ENCODE measurements at places on chromosomes 13 and 19.

GRCh38 chr19:42196011-42197001 lies 21.2 kb downstream of the DEDD2 start:
- no peak overlapping the region for H3K4me3 ChIP-seq
- no peaks in the 10 kb centered on the region for H3K36me3 ChIP-seq
- no peak for DNase-seq

- H3K4me1 ChIP-seq, result peaks cover 24% of the 10 kb centered on the region
- no peaks in the 10 kb centered on the region for H3K27me3 ChIP-seq
- H3K4me3 ChIP-seq, result peak within 1 kb of the TSS; percentile 22
- no peaks in the 10 kb centered on the region for H3K36me3 ChIP-seq
Measured at GRCh38 chr13:48412881-48413351, at the start of gene LPAR6. TSS of gene LPAR6 (minus strand) at chr13:48413113. CDS start at chr13:48412423, 690 bp downstream.

GRCh38 chr19:49214701-49215100 lies 57.1 kb downstream of the TRPM4 start:
- no peak overlapping the region for H3K27ac ChIP-seq
- no peaks in the 10 kb centered on the region for H3K27me3 ChIP-seq
- peaks cover 4% of the 10 kb centered on the region for H3K4me1 ChIP-seq
- no peak for DNase-seq
- no peak overlapping the region for H3K4me3 ChIP-seq

- H3K27ac ChIP-seq, result no peak overlapping the region
- no peaks in the 10 kb centered on the region for H3K36me3 ChIP-seq
- H3K4me3 ChIP-seq, result no peak overlapping the region
- no peak for DNase-seq
- H3K27me3 ChIP-seq, result no peaks in the 10 kb centered on the region
- H3K4me1 ChIP-seq, result peaks cover 5% of the 10 kb centered on the region
Measured at GRCh38 chr19:947707-948539, 22.1 kb downstream of the ARID3A start.

DNA sequence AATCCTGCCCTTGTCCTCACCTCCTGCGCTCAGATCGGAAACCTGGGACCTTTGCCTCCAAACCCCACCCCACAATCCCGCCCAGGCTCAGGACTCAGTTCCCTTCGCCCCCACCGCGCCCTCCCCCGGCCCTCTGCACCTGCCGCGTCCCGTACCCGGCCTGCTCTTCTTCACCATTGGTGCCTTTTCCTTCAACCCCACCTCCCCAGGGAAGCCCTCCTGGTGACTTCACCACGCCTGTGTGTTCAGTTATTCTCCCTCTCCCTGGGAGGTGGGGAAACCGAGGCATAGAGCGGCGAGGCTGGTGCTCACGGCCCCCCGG lies 19.3 kb upstream of the TCF3 start:
- H3K4me1 ChIP-seq, result peaks cover 9% of the 10 kb centered on the region
- H3K27me3 ChIP-seq, result peaks cover 96% of the 10 kb centered on the region
- peak overlapping the region; percentile 36 for H3K4me3 ChIP-seq
- H3K36me3 ChIP-seq, result no peaks in the 10 kb centered on the region
- H3K27ac ChIP-seq, result no peak overlapping the region

DNA sequence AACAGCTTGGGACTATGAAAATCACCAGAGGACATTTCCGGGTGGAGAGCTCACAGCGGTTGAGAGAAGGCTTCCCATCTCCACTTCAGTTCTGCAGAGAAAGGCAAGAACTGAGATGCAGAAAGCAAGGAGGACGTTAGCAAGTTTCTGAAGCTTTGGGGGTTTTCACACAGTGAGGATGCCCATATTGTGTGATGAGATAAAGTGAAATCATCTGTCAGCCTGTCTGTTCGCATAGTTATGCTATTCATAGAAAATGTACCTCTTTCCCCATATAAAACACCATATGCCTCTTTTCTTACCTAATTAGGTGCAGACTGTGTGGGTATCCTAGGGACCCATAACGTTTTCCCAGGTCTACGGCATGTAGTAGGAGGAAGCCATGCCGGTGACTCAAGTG lies 27.5 kb downstream of the ZIC5 start:
- no peaks in the 10 kb centered on the region for H3K27me3 ChIP-seq
- no peaks in the 10 kb centered on the region for H3K36me3 ChIP-seq
- H3K4me1 ChIP-seq, result peaks cover 5% of the 10 kb centered on the region
- no peak overlapping the region for H3K4me3 ChIP-seq

DNA sequence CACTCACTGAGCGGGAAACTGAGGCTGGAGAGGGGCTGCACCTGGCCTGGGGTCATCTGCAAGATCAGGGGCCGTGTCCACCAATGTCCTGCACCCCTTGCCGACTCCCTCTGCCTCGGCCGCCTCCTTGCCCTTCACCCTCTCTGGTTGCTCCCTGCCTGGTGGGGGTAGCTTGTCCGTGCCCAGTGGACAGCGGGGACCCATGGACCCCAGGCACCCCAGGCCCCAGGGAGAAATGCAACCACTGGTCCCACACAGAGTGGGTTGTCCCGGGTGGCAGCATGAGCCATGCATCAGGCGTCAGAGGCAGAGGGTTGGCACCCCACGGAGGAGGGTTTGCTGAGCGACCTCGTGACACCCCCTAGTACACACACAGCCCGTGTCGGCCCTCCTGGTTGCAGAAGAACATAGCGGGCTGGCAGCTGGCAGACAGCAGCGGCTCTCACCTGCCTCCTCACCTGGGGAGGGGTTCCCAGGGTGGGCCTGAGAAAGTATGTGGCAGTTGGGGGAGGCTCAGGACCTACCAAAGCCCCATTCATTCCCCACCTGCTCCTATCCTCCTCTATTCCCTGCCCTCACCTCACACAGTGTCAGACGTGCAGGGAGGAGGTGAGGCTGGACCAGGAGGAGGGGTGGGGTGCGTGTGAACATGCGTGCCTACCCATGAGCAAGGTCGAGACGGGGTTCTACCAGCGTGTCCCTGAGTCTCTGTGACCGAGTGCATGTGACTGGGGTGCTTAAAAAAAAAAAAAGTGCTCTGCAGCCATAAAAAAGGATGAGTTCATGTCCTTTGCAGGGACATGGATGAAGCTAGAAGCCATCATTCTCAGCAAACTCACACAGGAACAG lies 8.7 kb downstream of the ADAMTSL5 start:
- no peaks in the 10 kb centered on the region for H3K36me3 ChIP-seq
- no peak overlapping the region for H3K4me3 ChIP-seq
- peaks cover 41% of the 10 kb centered on the region for H3K27me3 ChIP-seq

DNA sequence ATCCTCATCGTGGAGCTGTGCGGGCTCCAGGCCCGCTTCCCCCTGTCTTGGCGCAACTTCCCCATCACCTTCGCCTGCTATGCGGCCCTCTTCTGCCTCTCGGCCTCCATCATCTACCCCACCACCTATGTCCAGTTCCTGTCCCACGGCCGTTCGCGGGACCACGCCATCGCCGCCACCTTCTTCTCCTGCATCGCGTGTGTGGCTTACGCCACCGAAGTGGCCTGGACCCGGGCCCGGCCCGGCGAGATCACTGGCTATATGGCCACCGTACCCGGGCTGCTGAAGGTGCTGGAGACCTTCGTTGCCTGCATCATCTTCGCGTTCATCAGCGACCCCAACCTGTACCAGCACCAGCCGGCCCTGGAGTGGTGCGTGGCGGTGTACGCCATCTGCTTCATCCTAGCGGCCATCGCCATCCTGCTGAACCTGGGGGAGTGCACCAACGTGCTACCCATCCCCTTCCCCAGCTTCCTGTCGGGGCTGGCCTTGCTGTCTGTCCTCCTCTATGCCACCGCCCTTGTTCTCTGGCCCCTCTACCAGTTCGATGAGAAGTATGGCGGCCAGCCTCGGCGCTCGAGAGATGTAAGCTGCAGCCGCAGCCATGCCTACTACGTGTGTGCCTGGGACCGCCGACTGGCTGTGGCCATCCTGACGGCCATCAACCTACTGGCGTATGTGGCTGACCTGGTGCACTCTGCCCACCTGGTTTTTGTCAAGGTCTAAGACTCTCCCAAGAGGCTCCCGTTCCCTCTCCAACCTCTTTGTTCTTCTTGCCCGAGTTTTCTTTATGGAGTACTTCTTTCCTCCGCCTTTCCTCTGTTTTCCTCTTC lies 6.3 kb downstream of the MYADM start:
- H3K4me3 ChIP-seq, result no peak overlapping the region
- H3K4me1 ChIP-seq, result peaks cover 4% of the 10 kb centered on the region
- H3K36me3 ChIP-seq, result no peaks in the 10 kb centered on the region
- DNase-seq, result no peak
